Stimulated activated CD8-positive, alpha-beta memory T cell treated with anti-CD3 and anti-CD28 coated beads, Interleukin-4, amount 100 ng/mL, for 4 hours (primary cell): ENCODE measurements at places on chromosomes 3 and 15.

DNA sequence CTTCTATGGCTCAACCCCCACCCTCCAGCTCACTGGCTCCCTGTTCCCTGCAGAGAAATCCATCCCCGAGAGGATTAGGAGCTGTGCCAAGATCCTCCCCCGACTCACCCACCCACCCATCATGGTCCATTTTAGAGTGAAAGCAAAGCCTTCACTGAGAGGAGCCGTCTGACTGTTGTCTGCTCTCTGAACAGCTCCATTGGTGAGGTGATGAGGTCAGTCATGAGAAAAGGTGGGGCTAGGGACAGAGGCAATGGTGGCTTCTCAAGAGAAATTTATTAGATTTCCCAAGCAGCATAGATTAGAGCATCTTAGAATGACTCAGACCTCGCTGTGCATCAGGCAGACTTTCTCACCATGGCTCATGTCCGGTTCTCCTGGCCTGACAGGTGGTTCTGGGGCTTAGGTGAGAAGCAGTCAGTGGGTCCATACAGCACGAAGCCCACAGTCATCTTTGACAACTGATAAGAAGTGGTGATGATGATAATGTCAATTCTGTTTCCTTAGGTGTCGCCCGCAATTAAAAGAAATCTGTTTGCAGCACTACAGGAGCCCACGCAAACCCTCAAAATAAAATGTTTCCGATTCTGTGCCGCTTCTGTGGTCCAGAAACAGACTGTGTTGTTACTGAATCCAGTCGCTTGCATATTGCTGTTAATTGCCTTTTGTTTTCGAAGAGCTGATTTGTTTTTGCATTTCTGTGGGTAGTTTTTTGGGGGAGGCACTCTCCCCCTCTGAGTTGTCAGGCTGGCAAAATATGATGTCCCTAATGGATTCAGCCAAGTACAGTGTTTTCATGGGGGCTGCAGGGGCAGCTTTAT, 24.8 kb upstream of the RHO start:
- DNase-seq, result no peak

DNA sequence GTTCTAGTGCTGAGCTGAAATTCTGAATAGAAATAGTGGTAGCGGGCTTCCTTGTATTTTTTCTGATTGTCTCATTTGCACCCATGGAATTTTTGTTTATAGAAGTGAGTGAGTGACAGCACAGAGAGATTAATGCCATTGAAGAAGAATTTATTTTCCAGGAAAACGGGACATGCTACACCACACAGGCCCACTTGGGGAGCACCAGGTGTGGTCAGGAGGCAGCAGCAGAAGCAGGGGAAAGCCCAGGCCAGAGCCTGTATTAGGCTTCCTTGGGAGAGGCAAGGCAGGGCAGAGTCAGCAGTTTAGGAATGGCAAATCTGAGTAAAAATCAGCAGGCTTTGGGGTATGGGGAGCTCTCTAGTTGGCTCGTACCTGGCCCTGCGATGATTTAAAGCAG, 88.4 kb upstream of the ATP11B start:
- DNase-seq, result no peak

- no peak for DNase-seq
Observed at GRCh38 chr3:66452303-66453011, 48.4 kb downstream of the LRIG1 start.

DNA sequence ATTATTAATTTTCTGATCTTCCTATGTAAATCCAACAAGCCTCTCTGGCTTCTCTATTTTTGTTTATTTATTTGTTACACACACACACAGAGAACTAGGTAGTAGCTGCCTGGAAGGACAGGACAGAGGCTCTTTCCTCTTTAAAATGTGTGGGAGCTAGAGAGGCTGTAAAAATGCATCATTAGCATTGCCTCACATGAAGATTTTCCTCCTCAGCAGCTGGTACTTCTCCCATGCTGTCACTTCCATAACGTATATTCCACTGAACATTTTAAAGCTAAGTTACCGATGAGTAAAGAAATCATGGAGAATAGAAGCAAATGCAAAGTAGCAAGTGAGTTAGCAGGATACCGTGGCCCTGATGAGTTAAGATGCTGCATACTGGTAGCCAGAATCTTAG, 63.9 kb downstream of the IMPG2 start:
- DNase-seq, result no peak

- no peak for DNase-seq
Observed at GRCh38 chr3:155553326-155553725, 191.5 kb downstream of the PLCH1 start.
